GM04504 (cell line): ENCODE measurements at places on chromosomes 7 and 10.
A peak's percentile ranks its signal among the peaks of the same experiment; 100 is the strongest.

GRCh38 chr7:40922316-40922670, 780.6 kb downstream of the INHBA start:
- peak; percentile 84 for DNase-seq

GRCh38 chr10:36256948-36257356, 614.9 kb upstream of the FZD8 start:
- DNase-seq, result peak; percentile 17

- DNase-seq, result no peak
Measured at GRCh38 chr7:26592011-26592410, 272.4 kb downstream of the SKAP2 start.

DNA sequence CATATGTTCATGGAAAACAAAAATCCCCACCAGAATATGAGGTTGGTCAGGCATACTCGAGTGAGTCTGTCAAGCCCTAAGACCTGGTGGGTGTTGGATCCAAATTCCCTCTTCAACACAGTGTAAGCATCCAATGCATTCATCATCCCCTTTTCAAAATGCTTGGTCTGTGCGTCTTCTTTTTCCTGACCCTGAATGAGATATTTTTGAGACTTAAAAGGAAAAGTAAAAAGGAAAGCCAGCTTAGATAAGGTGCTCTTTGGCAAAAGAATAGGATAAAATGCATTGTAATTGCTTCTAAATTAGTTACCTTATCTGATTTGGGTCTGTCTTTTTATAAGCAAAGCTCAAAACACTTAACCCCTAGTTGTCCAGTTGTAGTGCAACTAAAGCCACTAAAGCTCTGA, 331.5 kb downstream of the PTEN start:
- DNase-seq, result no peak

DNA sequence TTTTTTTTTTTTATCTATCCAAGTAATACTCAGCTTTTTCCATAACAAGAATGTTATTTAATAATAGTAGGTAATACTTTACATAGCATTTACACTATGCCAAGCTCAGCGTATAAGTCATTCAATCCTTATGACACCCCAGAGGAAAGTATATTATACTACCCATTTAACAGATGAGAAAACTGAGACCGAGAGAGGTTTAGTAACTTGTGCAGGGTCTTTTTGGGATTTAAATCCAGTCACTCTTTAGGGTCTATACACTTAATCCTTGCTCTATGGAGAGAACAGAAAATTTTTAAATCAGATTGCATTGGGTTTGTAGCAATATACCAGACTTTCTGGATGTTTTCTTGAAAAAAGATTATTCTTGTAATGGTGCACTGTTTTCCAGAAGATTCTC, 192.2 kb downstream of the ARHGAP21 start:
- DNase-seq, result no peak

DNA sequence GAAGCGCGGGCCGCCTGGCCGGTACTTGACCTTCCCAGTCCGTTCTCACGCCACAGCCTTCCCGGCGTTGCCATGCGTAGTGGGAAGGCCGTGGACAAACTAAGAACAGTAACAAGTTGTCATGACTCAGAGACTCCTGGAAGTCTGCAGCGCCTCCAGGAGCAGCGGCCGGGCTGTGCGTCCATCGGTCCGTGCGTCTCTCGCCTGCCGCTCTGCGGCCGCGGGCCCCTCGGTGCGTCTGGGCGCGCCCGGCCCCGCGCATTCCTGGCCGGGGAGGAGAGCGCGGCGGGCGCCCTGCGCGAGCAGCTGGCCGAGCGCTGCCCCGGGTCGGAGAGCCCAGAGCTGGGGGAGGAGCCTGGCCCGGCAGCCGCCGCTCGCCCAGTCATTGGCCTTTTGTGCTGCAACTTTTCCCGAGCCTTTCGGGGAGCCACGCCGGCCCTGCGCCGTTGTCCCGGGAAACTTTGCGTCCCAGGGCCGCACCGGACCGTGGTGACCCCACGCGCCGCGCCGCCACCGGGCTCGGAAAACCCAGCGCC, 123.7 kb downstream of the TACC2 start:
- DNase-seq, result peak; percentile 88

GRCh38 chr10:42707234-42707633, 68.9 kb upstream of the ZNF33B start:
- no peak for DNase-seq

GRCh38 chr10:34938399-34938670, 123.2 kb upstream of the PARD3 start:
- DNase-seq, result no peak

DNA sequence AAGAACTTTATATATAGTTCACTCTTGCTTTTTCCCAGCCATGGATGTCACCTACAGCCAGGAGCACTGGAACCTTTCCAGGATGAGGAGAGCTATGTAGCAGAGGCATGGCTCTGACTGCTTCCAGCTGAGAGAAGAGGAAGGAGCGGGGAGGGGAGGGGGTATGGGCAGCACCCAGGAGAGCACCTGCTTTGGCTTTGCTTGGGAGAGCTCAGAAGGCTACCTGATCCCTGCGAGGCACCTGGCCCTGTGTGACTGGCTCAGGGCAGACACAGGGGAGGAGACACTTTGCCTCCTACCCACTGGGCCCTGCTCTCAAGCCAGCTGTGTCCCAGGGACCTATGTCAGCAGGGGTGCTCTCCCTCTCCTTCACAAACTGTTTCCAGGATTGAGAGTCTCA, 67.1 kb downstream of the HK1 start:
- DNase-seq, result no peak

DNA sequence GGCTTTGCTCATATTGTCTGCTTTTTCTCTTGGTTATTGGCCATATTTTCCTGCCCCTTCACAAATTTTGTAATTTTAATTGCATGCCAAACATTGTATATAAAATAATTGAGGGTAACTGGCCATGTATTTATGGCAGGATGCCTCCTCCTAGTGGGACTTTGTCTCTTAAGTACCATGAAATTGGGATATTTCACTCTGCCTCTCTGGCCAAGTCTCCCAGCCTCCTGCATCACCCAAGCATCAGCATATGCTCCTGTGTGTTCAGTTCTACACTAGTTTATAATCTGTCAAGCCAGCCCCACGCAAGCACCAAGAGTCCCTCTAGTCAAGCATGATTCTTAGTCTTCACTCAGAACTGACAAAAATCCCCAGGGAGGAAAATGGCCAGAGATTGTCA, 44.2 kb upstream of the FHIP2A start:
- DNase-seq, result no peak

DNA sequence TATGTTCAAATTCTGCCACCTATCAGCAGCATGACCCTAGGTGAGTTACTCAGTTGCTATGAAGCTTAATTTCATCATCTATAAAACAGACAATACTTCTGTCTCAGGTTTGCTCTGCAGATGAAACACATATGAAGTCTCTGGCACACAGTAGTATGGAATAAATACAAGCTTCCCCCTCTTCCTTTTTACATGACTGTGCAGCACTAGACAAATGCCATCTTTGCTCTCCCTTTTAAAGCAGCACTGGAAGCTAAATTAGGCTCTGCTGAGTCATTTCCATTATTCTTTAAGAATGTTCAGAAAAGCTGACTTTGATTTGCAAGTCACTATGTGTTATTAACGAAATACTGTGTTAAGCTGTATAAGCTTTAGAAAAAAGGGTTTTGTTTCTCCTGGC, 40.7 kb upstream of the ANAPC16 start:
- DNase-seq, result peak; percentile 10

DNA sequence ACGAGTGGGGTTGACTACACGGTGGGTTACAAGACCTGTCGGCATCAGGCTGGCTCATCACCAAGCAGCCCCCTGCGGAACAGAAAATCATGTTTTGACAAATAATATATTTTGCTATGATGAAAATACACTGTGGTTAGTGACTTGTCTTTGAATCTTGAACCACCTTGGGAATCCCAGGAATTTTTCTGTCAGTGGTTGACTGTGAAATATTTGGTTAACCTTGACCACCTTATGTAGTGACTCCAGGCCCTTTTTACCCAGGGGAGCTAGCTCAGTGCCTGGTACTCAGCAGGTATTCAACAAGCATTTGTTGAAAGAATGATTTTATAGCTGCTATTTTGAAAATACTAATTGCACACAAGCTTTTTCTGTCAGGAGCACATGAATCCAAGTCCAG, 406.0 kb downstream of the PHF14 start:
- no peak for DNase-seq

DNA sequence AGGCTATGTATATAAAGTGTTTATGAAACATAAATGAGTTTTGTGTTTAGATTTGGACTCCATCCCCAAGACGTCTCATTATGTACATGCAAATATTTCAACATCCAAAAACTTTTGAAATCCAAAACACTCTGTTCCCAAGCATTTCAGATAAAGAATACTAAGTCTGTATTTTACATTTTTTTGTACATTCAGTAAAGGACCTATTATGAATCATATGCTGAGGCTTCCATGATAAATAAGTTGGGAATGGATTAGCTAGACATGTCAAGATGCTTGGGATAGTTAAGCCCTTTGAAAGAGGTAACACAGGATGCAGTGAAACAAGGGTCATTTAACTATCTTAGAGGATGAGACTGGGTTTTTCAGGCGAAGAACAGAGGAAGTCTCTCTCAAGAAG, 262.9 kb downstream of the SNX13 start:
- DNase-seq, result no peak

DNA sequence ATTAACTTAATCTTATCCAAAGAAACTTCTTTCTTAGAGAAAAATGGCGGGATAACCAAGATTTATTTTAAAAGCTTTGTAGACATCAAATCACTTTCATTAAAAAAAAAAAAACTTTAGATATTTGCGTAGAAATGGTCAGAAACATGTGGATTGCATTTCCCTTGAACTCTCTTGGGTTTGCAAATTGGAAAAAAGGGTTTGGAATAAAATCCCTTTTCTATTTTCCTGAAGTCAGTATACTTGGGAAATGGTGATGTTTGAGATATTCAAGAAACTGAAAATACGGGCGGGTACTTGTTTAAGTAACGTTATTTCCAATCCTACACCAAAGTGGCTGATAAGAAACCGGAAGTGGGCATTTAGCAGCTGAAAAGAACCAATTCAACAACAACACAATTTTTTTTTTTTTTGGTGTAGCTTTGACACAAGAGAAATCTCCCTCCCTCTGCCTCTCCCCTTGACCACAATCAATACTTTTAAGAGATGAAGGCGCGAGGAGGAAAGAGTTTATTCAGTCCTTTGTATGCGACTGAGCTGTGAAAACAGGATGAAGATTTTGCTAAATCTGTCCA, 13.7 kb upstream of the GFRA1 start:
- no peak for DNase-seq

GRCh38 chr7:1777122-1777521, 107.0 kb downstream of the ELFN1 start:
- DNase-seq, result no peak

GRCh38 chr10:129637846-129638245, 170.8 kb downstream of the MGMT start:
- no peak for DNase-seq

DNA sequence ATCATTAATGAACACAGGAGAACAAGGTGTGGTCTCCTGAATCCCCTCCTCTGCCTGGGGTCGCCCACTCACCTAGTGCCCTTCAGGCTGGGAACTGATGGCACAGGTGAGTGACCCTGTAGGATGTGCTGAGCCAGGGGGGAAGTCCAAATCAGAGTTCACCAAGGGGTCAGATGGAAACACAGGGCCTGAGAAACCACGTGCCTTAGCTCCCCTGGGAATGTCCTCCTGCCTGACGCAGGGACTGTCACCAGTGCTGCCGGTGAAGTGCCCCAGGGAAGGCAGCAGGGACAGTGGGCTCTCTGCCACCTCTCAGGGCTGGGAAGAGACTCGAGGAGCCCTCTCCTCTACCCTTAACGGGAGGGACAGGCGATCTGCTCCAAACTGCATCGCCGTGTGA, 5.8 kb upstream of the PYROXD2 start:
- DNase-seq, result no peak

GRCh38 chr7:69871213-69871885, 273.1 kb downstream of the AUTS2 start:
- DNase-seq, result peak; percentile 40

DNA sequence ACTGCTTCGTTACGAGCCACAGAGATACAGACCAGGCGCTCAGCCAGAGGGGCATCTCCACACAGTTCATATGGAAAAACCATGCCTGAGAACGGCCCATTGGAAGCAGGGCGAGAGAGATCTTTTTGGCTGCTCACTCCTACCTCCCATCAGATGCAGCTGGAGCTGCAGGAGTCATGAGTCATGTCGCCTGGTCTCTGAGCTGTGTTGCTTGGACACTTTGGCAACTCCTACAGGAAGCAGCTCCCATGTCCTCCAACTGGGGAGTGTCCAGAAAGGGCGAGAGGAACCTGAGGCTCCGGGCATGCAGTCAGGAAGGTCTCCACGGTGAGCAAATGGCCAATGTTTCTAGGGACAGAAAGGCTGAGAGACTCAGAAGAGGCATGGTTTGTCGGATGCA, 24.9 kb downstream of the INSIG1 start:
- no peak for DNase-seq

DNA sequence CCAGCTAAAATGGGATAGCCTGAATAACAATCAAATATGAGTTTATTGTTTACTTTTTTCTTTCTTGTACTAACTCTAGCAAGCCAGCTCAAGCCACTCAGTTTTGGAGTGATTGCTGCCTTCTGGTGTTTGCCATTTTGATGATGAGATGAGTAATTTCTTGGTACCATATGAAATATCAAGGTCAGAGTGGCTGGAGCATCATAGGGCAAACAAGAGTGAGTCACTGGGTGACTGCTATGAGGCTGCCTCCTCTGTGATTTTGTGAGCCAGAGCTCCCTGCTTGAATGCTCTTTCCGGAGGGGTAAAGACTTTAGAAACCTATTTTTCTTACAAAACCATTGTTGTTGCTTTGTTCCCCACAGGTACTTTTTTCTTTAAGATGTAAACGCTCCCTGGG, 295.6 kb downstream of the PRKG1 start:
- DNase-seq, result peak; percentile 27

DNA sequence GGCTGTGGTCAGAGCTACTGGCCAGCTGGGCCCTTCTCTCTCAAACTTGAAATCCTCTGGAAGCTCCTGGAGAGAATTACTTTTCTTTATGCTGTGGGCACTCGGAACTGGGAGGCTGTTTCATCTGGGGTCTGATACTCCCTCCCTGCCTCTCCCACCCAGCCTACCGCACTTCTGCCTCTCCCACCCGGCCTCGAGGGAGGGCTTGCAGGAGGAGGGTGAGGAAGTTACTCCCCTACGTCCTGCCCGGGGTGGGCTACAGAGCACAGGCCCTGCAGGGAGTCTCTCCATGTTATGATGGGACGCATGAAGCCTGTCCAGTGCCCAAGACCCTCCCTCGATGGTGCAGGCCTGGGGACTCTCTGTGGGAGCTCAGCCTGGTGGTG, 584.6 kb upstream of the MKI67 start:
- DNase-seq, result no peak

GRCh38 chr10:110671788-110672579, 27.8 kb downstream of the RBM20 start:
- DNase-seq, result no peak

- no peak for DNase-seq
Measured at GRCh38 chr10:102635377-102635776, 8.9 kb upstream of the TRIM8 start.

GRCh38 chr10:121285406-121286196, 312.6 kb downstream of the FGFR2 start:
- DNase-seq, result no peak

GRCh38 chr7:35258125-35258867, 4.4 kb upstream of the TBX20 start:
- no peak for DNase-seq

GRCh38 chr7:117347962-117348672, 25.3 kb upstream of the WNT2 start:
- no peak for DNase-seq
